ENCODE measurements at places on chromosomes 6 and 20.

- DNase-seq: no peak
Measured at GRCh38 chr6:113406048-113406695, 451.0 kb upstream of the MARCKS start.

DNA sequence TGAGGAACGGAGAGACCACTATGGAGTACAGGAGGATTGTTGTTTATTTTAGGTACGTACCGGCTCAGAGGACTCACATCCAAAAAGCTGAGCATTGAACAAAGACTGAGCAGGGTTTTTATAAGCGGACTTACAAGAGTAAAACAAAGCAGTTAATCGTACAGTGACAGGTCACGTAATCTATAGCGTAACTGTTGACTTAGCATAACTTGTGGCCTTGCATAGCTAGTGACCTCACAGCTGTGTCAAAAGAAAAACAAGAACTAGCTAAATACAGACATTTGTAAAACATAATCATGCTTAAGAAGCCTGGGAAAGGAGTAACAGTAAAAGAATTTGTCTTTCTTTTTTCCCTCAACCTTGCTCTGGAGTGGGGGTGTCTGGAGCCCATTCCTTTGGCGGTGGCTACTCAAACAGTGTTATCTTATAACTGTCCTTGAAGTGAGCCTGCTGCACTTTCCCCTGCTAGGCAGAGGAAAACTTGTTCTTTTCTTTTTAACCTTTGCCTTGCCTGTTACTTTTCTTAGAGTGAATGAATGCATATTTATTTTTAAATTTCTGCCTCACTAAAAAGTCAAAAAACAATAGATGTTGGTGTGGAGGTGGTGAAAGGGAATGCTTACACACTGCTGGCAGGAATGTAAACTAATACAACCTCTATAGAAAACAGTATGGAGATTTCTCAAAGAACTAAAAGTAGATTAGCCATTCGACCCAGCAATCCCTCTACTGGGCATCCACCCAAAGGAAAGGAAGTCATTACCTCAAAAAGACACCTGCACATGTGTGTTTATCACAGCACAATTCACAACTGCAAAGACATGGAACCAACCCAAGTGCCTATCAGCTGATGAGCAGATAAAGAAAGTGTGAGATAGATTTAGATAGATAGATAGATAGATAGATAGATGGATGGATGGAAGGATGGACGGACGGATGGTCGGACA is 109.0 kb downstream of the TAF4 start:
- no peak for DNase-seq

DNA sequence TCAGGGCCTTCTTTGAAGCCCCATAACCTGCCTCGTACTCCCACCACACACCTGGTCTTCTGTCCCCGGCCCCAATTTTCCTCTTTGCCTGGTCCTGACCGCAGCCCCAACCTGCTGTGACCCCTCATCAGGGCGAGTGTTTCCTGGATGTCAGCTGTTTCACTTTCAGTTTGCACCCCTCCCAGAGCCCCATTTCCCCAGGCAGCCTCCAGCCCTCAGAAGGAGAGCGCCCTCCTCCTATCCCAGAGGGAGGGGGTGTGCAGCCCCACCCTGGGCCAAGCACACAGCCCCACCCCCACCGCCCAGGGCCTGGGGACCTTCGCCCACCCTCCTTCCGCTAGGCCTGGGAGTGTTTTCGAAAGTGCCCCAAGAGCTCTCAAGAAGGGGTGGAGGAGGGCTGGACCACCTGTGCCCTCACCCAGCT is 1.5 kb downstream of the BAK1 start:
- no peak for DNase-seq

GRCh38 chr6:116695401-116695800 is 14.4 kb downstream of the KPNA5 start:
- DNase-seq: no peak

GRCh38 chr20:36214684-36215256 is 21.5 kb upstream of the AAR2 start:
- DNase-seq: peak; percentile 50

GRCh38 chr6:142355520-142356174 is 53.8 kb downstream of the ADGRG6 start:
- DNase-seq: no peak

DNA sequence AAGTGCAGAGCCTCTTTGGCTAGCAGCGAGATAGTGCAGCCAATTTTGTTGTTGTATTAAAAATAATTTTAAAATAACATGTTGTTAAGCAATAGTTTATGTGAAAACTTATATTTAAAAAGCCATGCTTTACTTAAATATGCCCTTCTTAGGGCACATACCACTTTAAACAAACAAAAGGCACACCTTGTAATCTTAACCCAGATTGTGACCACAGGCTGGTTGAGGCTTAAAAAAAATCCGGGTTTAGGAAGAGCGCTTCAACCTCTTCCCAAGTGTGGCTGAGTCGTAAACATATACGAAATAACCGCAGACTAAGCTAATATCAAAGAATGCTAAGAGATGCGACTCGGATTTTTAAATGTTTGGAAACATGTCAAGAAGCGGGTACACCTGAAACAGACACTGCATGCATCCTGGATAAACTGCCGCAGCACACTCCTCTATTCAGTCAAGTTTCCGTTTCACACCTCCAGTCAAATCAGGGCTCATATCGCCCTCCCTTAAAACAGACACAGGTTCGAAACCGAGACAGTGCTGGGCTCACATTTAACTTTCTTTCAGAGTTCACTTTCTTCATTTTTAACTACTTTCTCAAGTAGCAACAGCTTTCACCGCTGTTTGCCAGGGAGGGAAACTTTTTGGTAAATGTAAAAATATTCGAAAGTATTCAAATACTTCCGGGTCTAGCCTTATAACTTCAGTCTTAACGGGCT is 1.5 kb downstream of the DEK start:
- DNase-seq: no peak

DNA sequence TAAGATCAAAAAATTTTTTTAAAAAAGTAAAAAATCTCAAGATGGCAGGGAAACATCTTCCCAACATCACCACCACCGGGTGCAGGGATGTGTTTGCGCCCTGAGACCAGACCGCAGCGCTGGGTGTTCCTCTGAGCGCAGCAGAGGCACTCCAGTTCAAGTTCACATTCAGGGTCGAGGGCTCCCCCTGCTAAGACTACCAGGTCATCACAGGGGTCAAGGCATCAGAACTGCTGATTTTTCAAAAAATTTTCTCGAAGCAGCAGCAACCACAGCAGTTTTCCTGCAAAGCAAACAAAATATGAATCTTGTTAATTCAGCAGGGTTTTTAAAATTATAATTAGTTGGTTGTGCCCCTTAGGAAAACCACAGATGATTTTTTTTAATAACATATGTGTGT is 83.1 kb downstream of the MYLK4 start:
- DNase-seq: no peak

GRCh38 chr6:129901910-129902309 is 40.8 kb upstream of the TMEM244 start:
- DNase-seq: no peak

DNA sequence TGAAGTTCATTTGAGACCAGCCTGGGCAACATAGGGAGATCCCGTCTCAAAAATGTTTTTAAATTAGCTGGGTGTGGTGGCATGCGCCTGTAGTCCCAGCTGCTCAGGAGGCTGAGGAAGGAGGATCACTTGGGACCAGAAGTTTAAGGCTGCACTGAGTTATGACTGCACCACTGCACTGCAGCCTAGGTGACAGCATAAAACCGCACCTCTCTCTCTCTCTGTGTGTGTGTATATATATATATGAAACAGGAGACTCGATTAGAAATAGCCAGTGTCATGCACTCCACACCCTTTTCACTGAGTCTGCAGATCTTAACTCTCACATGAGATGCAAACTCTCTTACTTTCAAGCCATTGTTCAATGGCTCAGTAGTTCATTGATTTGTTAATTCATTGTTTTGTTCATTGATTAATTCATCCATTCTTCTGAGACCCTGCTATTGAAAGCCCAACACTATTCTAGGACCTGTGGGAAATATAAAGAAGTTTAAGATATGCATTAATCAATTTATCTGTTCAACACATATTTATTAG is 52.4 kb upstream of the MRPS10 start:
- DNase-seq: no peak

DNA sequence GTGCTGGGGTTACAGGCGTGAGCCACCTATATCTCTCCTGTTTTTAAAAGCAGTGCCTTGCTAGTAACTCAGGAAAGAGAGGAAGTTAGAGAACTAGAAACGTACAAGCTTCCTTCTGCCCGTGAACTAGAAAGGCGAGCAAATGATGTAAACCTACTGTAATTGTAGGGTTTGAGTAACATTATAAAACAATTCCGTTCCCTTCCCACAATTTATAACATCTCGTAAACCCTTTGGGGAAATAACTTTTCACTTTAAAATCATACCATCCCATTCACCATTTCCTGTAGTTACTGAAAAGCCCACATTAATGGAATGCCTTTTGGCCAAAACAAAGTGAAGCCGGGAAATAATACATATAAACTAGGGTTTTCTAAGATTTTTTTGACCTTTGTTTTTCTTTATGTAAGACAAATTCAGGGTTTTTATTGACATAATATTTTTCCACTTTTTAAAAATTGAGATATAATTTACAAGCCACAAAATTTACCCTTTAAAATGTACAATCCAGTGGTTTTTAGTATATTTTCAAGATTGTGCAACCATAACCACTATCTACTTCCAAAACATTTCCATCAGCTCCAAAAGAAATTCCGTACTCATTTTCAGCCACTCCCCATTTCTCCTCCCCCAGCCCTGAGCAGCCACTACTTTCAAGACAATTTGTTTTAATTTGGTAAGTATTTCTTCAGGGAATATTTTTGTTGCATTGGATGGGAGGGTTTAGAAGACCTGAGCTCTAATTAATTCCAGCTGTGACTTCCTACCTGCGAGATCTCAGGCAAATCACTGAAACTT is 175.1 kb upstream of the PDE10A start:
- DNase-seq: no peak

- DNase-seq: peak; percentile 53
Measured at GRCh38 chr6:157219201-157220200, 103.8 kb downstream of the TMEM242 start.

DNA sequence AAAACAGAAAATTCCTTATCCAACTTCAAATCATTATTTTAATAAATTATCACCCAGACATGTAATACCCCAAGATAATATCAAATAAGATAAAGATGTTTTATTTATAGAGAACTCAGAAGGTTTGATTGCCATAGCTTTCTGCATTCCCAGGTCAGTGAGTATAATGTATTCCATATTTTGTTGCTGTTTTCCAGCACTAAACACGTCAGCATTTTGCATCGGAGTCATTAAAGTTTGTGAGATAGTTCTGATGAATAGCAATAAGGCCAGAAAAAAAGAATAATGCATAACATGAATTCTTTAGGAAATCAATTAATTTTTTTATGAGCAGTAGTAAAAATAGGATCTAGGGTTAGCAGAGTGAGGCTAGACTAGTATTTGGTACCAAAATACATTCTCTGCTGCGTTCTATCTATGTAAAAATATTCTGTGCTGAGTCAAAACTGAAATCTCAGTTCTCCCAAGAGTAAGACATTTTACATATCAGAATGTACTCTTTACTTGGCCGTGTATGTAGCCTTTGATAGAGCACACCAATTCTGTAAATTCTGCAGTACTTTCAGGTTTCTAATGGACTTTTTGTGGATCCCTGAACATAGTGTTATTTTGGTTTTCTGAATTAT is 269.9 kb upstream of the AGPAT4 start:
- no peak for DNase-seq

DNA sequence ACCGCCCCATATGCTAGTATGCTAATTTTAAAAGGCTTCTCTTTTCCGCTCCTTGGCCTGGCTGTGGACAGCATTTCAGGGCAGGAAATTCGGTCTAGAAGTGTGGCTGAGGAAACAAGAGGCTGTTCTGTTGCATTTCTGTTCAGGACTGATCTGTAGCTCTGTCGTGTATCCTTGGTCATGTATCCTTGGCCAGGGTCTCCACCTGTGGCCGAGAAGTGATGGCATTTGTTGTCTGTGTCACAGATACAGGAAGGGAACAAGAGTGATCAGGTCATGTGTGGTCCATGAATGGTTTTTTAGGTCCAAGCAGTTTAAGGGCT is 300.5 kb upstream of the SUPT3H start:
- no peak for DNase-seq
